ENCODE measurements at places on chromosomes 13 and 19.

DNA sequence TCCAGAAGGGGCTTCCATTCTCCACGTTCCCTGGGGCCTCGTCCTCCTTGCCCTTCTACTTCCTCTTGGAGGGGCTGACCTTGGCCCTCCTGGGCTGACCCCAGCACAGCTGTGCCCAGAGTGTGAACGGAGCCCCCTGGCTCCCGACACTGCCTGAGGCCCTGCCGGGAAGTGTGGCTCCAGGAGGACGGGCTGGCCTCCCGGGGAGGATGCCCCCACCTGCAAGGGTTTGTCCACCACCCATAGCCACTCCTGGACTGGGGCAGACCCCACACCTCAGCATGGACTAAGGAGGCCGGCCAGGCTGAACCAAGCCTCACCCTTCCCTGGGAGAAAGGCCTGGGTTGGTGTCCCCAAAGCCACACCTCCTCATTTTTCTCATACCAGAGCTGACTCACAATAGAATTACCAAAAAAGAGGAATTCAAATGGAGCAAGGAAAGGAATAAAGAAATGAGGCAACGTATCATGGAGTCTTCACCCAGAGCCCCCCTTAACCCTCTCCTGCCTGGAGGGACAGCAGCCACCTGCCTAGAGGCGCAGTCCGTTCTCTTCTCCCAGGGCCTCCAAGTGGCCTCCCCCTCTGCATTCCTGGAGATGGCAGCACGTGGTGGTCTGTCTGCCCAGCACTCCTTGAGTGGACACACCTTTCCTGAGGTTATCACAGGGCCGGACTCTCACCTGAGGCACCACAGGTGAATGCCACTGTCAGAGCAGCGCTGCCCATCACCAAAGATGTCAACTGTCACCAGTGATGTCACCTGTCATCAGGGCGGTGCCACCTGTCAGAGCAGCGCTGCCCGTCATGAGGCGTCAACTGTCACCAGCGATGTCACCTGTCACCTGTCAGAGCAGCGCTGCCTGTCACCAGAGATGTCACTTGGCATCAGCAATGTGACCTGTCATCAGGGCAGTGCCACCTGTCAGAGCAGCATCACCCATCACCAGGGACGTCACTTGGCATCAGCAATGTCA, 3.1 kb upstream of the C13orf46 start:
- DNase-seq: peak; percentile 58

- DNase-seq: no peak
Measured at GRCh38 chr13:30972888-30973377, 40.5 kb downstream of the TEX26 start.

DNA sequence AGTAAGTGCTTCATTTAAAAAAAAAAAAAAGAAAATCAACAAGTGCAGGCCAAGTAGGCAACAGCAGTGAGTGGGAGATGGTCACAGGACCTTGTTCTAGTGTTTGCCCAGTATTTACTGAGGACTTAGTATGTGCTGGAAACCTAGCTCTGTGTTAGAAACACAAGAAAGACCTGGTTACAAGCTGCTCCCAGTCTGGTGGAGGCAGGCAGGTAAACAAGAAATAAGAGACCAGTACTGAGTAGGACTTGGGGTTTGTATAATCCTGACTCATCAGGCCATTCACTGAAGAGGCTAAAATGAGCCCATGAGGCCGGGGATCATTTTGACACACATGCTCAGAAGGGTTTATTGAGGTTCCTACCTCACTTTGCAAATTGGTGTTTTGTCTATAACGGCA, 21.5 kb upstream of the SERPINE3 start:
- no peak for DNase-seq

DNA sequence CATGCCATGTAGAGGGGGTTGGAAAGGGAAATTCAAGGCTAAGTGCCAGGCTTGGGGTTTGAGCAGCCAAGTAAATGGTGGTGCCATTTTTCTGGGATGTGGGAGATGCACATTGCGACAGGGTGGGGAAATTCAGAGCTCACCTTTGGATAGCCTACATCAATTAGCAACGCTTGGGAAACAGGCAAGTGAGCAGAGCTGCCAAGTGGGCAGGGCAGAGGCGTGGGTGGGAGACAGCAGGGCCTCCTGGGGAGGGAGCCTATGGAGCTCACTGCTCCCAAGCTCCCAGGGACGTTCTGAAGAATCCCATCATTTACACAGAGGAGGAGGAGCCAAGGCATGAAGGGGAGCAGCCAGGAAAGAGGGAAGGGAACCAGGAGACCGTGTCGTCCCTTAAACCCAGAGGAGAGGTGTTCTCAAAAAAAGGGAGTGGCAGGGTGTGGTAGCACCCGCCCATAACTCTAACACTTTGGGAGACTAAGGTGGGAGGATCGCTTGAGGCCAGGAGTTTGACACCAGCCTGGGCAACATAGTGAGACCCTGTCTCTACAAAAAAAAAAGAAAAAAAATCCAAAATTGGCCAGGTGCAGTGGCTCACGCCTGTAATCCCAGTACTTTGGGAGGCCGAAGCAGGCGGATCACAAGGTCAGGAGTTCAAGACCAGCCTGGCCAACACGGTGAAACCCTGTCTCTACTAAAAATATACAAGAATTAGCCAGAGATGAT, 11.5 kb upstream of the CCNE1 start:
- DNase-seq: peak; percentile 12

DNA sequence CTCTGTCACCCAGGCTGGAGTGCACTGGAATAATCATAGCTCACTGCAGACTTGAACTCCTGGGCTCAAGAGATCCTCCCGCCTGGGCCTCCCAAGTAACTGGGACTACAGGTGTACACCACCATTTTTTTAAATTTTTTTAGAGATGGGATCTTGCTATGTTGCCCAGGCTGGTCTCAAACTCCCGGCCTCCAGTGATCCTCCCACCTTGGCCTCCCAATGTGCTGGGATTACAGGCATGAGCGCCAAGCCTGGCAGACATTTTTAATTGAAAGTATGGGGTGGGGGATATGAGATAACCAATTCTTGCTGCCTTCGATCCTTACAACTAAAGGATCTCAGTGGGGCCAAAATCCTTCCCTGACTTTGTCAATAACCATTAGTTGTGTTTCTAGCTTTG, 91.8 kb downstream of the ZNF557 start:
- DNase-seq: no peak

Measured in aorta (tissue), 5 donors.